Karpas-422 (cell line): ENCODE measurements at places on chromosomes 11 and 22.
A peak's percentile ranks its signal among the peaks of the same experiment; 100 is the strongest.

GRCh38 chr11:70637949-70638583 is 239.7 kb downstream of the CTTN start:
- no peaks in the 10 kb centered on the region for H3K27me3 ChIP-seq
- no peaks in the 10 kb centered on the region for H3K36me3 ChIP-seq
- H3K4me3 ChIP-seq: no peak overlapping the region

- H3K36me3 ChIP-seq: no peaks in the 10 kb centered on the region
- H3K27ac ChIP-seq: no peak overlapping the region
- H3K4me3 ChIP-seq: no peak overlapping the region
- no peaks in the 10 kb centered on the region for H3K27me3 ChIP-seq
Observed at GRCh38 chr11:19049351-19049750, 11.2 kb downstream of the MRGPRX2 start.

DNA sequence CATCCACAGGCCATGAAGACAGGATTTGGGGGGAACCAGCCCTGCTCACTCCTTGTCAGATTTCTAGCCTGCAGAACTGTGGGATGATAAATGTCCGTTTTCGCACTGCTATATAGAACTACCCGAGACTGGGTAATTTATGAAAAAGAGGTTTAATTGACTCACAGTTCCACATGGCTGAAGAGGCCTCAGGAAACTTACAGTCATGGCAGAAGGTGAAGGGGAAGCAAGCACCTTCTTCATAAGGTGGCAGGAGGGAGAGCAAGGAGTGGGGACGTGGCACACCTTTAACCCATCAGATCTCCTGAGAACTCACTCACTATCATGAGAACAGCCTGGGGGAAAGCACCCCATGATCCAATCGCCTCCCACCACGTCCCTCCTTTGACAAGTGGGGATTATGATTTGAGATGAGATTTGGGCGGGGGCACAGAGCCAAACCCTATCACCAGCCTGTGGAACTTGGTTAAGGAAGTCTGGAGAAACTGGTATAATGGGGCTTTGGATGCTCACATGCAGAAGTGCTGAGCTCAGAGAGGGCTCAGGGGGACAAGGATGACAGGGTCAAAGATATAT is 50.7 kb downstream of the MYEOV start:
- no peaks in the 10 kb centered on the region for H3K27me3 ChIP-seq
- no peak overlapping the region for H3K27ac ChIP-seq
- DNase-seq: no peak
- no peaks in the 10 kb centered on the region for H3K36me3 ChIP-seq
- H3K4me1 ChIP-seq: no peaks in the 10 kb centered on the region

DNA sequence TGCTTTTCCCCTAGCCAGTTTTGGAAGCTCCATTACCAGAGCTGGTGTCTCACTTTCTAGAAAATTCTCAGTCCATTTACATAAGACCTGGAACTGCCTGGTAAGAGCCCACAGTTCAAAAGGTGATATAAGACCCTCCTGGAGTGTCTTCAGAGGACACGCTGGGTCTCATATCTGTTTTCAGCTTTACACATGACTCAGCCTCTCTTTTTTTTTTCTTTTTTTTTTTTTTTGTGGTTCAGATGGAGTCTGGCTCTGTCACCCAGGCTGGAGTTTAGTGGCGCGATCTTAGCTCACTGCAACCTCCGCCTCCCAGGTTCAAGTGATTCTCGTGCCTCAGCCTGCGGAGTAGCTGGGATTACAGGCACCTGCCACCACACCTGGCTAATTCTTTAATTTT is 30.7 kb downstream of the WEE1 start:
- H3K27me3 ChIP-seq: no peaks in the 10 kb centered on the region
- no peaks in the 10 kb centered on the region for H3K36me3 ChIP-seq
- no peak overlapping the region for H3K4me3 ChIP-seq
- H3K27ac ChIP-seq: peak overlapping the region; percentile 46
- DNase-seq: no peak

DNA sequence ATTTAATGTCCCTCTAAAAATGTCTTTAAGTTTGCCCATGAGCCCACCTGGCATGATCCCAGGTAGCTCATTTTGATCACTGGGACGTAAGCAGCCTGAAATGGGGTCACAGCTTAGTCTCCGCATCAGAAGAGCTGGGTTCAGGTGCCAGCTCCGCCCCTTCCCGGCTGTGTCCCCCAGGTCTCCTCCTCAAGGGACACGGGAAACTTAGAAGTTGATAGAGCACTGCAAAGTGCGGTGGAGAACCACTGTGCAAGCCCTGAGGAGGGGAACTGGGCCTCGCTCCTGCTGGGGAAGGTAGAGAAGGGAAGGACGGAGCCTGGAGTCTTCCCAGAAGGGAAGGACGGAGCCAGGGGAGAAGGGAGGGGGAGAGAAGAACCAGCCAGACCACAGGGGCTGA is 7.7 kb downstream of the TOM1 start:
- no peak for DNase-seq
- H3K4me1 ChIP-seq: peaks cover 13% of the 10 kb centered on the region
- no peaks in the 10 kb centered on the region for H3K36me3 ChIP-seq
- H3K27ac ChIP-seq: no peak overlapping the region
- H3K27me3 ChIP-seq: no peaks in the 10 kb centered on the region
- no peak overlapping the region for H3K4me3 ChIP-seq

DNA sequence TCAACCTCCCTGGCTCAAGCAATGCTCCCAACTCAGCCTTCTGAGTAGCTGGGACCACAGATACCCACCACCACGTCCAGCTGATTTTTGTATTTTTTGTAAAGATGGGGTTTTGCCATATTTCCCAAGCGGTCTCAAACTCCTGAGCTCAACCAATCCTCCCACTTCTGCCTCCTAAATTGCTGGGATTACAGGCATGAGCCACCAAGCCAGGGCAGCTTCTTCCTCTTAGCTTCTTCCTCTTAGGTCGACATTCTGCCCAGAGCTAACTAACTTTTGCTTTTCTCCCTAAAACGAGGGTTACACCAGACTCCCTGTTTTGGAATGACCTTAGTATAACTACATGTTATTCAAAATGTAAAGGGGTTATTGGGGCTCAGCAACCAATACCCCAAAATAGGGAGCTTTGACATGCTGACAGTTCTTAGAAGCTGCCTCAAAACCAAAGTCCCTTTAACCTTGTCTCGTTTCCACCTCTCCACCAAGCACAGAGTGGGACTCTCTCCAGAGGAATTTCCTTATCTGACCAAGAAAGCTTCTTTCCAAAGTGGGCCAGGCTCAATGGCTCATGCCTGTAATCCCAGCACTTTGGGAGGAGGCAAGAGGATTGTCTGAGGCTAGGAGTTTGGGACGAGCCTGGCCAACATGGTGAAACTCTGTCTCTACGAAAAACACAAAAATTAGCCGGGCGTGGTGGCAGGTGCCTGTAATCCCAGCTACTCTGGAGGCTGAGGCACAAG is 7.0 kb downstream of the HPS5 start:
- H3K4me3 ChIP-seq: no peak overlapping the region
- H3K4me1 ChIP-seq: peaks cover 44% of the 10 kb centered on the region
- no peak overlapping the region for H3K27ac ChIP-seq

DNA sequence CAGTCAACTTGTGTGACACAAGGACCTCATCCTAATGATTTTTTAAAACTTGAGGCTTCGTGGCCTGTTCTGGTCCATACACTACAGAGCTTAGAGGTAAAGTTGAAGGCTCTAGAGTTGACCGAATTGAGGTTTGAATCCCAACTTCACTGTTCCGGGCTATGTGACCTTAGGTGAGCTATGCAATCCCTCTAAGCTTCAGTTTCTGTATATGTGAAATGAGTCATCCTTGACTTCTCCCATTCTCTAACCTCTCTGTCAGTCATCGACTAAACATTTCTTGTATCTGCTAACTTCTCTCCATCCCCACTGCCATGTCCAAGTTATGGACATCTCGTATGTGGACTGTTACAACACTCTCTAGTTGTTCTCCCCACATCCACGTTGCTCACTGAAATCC is 178.2 kb upstream of the TMEM45B start:
- H3K36me3 ChIP-seq: no peaks in the 10 kb centered on the region
- H3K27me3 ChIP-seq: no peaks in the 10 kb centered on the region
- H3K27ac ChIP-seq: no peak overlapping the region
- no peaks in the 10 kb centered on the region for H3K4me1 ChIP-seq
- no peak for DNase-seq

DNA sequence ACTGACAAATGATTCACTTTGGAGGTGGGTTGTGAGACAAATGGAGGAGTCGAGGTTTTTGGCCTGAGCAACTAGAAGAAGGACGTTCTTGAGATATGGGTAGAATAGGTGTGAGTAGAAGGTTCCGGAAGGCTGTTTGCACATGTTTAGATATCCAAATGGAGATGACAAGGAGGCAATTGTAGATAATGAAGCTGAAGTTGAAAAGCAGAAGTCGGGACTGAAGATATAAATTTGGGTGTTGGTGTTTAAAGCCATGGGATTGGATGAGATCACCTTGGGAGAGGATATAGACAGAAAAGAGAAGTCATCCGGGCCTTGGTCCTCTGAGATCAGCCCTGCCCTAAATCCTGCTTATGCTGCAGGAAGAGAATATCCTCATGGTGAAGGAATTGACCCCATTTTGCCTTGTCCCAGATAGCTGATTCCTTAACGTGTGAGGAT is 75.5 kb upstream of the CD44 start:
- peaks cover 11% of the 10 kb centered on the region for H3K4me1 ChIP-seq
- no peaks in the 10 kb centered on the region for H3K36me3 ChIP-seq
- no peak overlapping the region for H3K4me3 ChIP-seq
- no peaks in the 10 kb centered on the region for H3K27me3 ChIP-seq

DNA sequence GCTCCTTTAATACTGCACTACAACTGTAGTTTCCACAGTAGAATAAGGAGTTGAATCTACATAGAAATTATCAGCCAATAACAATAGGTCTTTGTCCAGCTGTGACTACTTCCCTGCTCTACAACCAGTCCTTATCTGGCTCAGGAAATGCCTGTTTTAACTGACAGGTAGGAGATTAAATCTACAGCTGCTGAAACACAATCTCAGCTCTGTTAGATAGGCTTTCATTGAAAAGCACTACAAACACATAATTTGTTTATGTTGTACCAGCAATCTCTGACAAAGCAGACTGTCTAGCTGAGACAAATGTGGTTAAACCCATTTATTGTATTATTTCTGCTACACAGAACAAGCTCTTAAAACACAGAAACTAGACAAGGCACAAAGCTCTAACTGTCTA is 230.0 kb downstream of the SOX6 start:
- H3K27me3 ChIP-seq: no peaks in the 10 kb centered on the region
- H3K4me1 ChIP-seq: no peaks in the 10 kb centered on the region
- DNase-seq: no peak
- H3K36me3 ChIP-seq: no peaks in the 10 kb centered on the region
- no peak overlapping the region for H3K27ac ChIP-seq

- no peak overlapping the region for H3K4me3 ChIP-seq
- no peak for DNase-seq
- H3K4me1 ChIP-seq: peaks cover 4% of the 10 kb centered on the region; the same call in 1 of the 2 replicates
- no peaks in the 10 kb centered on the region for H3K27me3 ChIP-seq
- H3K36me3 ChIP-seq: no peaks in the 10 kb centered on the region
Observed at GRCh38 chr11:12448131-12448939, 71.0 kb downstream of the PARVA start.

- H3K27me3 ChIP-seq: no peaks in the 10 kb centered on the region
- DNase-seq: no peak
- no peak overlapping the region for H3K4me3 ChIP-seq
- H3K4me1 ChIP-seq: no peaks in the 10 kb centered on the region
Observed at GRCh38 chr22:27630754-27631153, 170.8 kb downstream of the MN1 start.

DNA sequence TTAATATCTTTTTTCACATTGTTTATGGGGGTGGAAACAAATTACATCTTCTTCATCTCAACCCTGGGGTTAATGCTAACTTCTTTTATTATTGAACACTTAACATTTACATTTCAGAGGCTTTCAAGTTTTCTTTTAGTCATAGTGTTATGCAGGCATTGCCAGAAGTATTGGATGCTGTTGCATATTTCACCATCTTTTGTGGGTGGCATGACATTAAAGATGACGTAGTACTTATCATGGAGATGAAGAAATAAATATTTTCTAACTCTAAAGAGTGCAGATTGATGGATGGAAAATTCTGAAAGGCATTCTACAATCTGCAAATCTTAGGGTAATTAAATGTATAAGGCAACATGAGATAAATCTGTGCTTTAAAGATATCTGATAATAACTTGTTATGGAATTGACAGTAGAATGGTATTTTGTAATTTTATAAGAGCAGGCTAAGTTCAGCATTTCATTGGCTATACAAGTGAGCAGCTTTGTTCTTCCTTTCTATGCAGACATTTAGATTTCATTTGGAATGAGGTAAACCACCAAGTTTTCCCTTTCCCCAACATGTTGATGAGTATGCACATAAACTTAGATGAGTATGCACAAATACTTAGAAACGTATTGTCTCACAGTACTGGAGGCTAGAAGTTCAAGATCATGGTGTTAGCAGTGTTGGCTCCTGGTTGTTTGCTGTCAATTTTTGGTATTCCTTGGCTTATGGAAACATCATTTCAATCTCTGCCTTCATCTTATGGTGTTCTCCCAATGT is 924.4 kb downstream of the METTL15 start:
- no peak for DNase-seq
- no peak overlapping the region for H3K4me3 ChIP-seq
- no peaks in the 10 kb centered on the region for H3K27me3 ChIP-seq
- H3K27ac ChIP-seq: no peak overlapping the region

- no peaks in the 10 kb centered on the region for H3K27me3 ChIP-seq
- H3K36me3 ChIP-seq: no peaks in the 10 kb centered on the region
- no peak for DNase-seq
- H3K4me3 ChIP-seq: no peak overlapping the region
Observed at GRCh38 chr22:47172771-47173534, 410.5 kb downstream of the TBC1D22A start.

GRCh38 chr11:108697872-108698473 is 33.1 kb downstream of the DDX10 start:
- peak; percentile 97 for DNase-seq
- H3K4me1 ChIP-seq: peaks cover 6% of the 10 kb centered on the region
- no peaks in the 10 kb centered on the region for H3K27me3 ChIP-seq
- no peak overlapping the region for H3K27ac ChIP-seq

DNA sequence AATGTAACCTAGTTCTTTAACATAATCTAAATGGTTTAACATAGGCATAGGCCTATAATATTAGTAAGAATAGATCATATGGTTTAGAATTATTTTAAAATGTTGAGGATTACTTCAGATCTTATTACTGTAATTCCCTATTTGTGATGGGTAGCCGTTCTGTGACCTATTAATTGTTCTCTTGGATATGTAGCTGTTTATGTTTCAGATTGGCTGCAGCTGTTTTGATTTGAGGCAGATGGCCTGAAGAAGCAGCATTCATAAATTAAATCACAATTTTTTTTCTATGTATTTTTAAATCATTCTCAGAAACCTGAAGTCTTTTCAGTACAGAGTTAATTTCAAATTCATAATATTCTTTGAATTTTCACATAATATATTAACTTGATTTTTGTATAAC is 104.5 kb downstream of the PDE3B start:
- H3K4me1 ChIP-seq: no peaks in the 10 kb centered on the region
- DNase-seq: no peak
- H3K27me3 ChIP-seq: no peaks in the 10 kb centered on the region
- H3K4me3 ChIP-seq: no peak overlapping the region

DNA sequence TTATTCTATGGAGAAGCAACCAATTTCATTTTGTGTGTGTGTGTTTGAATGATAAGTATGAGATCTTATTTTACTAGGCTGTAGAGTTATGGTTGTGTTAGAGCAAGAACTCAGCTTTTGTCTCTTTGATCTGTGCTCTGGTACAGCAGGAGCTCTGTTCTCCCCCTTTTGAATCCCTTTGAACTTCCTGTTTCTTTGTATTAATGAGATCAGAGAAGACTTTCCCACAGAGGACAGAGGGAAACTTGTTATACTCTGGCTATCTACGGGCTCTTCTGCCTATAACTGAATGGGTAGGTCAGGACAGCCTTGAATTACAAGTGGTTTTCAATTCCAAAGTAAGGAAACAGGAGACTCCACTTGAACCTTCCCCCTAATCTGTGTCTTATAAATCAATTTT is 1015.0 kb upstream of the RAG2 start:
- no peaks in the 10 kb centered on the region for H3K4me1 ChIP-seq
- no peak for DNase-seq
- no peak overlapping the region for H3K4me3 ChIP-seq
- H3K27me3 ChIP-seq: no peaks in the 10 kb centered on the region
- H3K36me3 ChIP-seq: no peaks in the 10 kb centered on the region
